ENCODE measurements at places on chromosomes 11 and 22.

GRCh38 chr22:26718905-26719304, 61.5 kb downstream of the MIAT start:
- peak; percentile 84 for DNase-seq

DNA sequence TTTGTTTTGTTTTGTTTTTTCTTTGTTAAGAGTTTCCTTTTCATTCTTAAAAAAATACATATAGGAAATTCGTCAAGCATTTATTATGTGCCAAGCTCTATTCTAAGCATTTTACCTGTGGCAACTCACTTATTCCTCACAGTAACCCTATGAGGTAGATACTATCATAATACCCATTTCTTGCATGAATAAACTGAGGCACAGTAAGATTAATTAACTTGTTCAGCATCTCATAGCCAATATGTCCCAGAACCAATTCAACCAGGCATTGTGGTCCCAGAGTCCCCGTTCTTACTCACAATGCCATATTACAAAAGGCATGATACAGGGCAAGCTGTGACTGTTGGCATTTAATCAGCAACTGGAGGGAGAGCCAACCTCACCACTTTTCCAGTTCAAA, 83.7 kb downstream of the RAB30 start:
- DNase-seq = no peak

DNA sequence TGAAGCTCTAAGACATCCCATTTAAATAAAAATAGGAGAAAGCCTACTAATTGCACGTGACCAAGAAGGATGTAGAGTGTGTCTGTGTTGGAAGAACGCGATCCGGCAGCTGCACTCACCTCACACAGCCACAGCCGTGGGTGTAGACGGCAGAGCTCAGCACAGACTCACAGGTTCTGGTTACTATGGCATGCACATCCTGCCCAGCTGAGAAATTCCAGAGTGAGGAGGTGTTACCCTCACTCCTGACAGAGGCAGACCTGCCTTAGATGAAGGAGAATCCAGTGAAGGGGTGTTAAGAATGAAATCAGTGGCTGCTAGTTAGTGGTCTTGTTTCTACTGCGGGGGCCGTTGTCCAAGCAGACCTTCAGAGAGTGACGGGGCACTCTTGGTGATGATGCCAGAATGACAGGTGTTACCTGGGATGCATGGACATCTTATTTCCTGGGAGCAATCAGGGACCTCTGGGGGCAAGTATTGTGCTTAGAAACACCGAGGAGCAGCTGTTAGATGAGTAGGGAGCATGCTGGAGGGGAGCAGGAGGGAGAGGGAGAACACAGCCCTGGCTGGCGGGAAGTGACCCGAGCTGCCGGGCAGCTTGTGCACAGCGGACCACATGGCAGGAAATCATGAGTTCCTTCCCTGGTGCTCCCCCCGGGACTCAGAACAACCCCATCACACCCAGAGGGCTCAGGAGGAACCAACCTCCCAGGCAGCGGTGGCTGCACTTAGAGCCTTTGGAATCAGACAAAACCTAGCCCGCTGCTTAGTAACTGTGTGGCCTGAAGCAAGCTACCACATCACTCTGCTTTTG, 12.3 kb downstream of the KCNJ5 start:
- DNase-seq = no peak

GRCh38 chr22:19718456-19719049, 4.2 kb downstream of the SEPTIN5 start:
- no peak for DNase-seq

- DNase-seq = peak; percentile 38
Measured at GRCh38 chr11:73359341-73359740, 16.9 kb upstream of the RELT start.

DNA sequence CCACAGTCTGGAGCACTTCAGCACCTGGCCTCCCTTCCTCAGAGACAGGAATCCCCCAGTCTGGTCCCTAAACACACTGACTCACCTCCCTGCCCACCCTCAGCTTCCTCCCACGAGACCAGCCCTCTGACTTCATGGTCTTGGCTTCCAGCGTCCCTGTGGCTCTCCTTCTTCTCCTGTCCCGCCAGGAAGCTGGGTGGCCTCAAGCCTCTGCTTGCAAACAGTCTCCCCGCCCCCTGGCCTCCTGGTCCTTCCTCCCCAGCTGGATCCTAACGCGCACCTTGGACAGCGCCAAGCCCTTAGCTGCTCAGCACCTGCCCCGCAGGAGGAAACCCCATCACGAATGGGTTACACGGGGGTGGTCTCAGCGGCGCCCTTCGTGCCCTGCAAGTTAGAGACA, 4.5 kb downstream of the NCF4 start:
- no peak for DNase-seq

DNA sequence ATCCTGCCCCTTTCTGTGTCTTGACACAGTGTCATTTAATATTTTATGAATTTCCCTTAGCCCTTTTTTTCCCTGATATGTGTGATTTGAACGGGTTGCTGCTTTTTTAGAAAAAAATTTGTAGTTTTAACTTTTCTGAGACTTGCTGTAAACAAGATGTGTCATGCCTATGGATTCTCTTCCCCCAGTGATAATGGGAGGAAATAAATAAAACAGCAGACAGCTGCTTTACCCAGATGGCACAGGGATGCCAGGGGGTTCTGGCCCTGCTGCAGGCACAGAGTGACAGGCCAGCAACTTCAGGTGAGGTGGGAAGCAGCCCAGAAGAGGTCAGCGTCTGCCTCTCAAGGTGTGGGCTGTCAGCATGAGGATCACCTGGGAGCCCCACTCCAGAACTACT, 266.9 kb downstream of the KIRREL3 start:
- no peak for DNase-seq

- DNase-seq = no peak
Measured at GRCh38 chr11:75100314-75100713, 3.6 kb upstream of the OR2AT4 start.

GRCh38 chr22:20146777-20147176, 4.1 kb downstream of the CCDC188 start:
- DNase-seq = no peak

GRCh38 chr22:48636746-48637145, 1190.9 kb downstream of the BRD1 start:
- no peak for DNase-seq

DNA sequence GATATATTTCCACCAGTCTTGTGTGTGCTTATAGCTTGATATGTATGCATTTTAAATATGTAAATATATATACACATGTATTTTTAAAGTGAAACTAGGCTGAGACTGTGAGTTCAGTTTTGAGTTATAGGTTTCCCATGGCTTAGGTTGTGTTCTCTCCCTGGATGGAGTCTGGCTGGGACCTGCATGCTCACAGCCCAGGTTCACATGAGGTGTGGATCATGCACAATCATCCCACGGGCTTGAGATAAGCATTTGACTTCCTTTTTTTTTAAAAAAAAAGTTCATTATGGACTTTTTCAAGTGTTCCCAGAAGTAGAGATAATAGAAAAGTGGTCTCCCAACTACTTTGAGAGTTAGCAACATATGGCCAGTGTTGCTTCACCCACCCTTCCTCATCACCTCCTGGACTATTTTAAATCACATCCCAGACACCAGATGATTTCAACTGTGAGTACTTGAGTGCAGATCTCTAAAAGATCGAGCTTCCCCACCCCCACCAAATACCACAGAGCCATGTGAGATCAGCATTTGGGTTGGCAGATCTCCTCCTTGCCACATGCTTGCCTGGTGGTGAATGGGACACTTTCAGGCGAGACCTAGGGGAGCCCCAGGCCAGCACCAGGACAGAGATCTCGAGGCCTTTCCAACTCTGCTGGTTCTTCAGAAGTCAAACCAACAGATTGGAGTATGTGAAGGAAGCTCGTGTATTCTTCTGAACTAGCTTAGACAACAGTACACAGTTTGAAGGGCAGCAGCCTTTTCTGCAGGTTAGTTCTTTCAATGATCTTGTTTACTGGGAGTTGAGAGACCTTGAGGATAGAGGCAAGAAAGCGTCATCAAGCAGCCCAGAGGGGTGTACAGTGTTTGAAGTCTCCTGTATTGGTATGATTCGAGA, 15.9 kb downstream of the MED15 start:
- DNase-seq = peak; percentile 65

Data from AG09309 (cell line).